NCI-H460 (cell line): ENCODE measurements at places on chromosomes 4 and X. TPM values are rescaled to one million over a fixed set of nuclear protein-coding genes. Genes with fewer than 3 reads are reported as not detected.

GRCh38 chr4:22686141-22686540 is 6.6 kb upstream of the GBA3 start:
- DNase-seq: no peak

GRCh38 chrX:118974088-118974907 is at the start of gene LONRF3:
TSS of gene LONRF3 (plus strand) at chrX:118974618. CDS start at chrX:118974781, 163 bp downstream.
- DNase-seq: peak; percentile 46

GRCh38 chr4:103482471-103482870 is 237.3 kb downstream of the TACR3 start:
- DNase-seq: no peak

DNA sequence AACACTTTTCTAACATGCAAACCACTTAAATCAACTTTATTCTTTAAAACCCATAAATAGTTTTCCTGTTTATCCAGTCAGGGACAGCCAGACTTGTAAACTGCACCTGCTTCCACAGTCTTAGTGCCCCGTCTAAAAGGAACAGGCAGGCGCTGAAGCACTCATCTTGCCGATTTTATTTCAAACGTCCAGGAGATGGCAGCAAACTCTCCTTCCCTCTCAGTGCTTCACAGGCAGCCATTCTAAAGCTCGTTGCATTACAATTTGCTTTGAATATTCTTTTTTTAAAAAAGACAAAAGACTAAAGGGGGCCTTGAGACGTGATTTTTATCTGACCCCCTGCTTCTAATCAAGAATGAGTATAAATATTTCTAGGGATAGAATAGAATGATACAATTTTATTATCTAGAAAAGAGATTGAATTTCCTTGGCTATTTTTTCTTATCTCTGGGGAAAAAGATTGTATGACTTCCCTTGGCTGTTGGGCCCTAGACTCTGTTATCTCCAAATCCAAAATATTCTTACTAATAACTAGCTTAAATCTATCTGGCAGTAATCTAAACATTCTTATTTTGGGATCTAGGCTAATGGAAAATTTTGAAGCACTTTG is 93.6 kb upstream of the MYOZ2 start:
- peak; percentile 67 for DNase-seq

- peak; percentile 85 for DNase-seq
These were observed 666.0 kb downstream of the GRID2 start for GRCh38 chr4:92969650-92970379.

LRBA gene
- total RNA-seq: 22.9 and 25.7 TPM in 2 replicates

DNA sequence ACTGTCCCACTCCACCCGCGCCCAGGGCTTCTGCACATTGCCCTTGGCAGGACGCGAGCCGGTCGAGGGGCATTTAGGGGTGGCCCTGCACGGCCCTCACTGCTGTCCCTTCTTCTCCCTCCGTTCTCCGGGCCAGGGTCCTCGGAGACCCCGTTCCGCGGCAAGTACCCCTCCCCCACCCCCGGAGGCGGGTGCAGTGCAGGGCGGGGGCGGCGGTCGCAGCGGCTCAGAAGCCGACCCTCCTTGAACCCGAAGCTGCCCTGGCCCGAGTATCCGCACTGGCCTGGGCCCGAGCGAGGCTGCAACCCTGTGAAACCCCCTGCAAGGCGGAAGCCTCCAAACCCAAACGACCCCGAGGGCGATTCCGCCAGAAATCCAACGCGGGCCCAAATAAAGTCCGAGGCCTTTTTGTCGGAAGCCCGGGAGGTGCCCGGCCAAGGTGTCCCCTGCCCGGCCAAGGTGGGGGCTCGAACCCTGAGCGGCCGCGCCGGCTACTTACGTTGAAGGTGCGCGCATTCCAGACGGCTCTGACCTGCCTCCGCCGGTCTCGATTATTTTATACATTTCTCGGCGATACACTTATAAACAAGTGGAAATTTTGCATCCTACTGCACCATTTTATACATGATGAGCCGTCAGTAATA is 53.1 kb upstream of the TMEM33 start:
- peak; percentile 3 for DNase-seq

DNA sequence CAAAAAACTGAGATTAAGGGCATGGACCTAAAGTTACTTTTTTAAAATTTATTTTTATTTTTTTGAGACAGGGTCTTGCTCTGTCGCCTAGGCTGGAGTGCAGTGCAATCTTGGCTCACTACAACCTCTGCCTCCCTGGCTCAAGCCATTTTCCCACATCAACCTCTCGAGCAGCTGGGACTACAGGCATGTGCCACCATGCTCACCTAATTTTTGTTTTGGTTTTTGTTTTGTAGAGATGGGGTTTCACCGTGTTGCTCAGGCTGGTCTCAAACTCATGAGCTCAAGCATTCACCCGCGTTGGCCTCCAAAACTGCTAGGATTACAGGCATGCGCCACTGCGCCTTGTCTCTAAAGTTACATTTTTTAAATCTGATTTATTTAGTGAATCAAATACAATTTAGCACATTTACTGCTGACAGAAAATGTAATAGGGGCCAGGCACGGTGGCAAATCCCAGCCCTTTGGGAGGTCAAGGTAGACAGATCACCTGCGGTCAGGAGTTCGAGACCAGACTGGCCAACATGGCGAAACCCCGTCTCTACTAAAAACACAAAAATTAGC is 38.3 kb downstream of the GUCY1A1 start:
- DNase-seq: no peak

DNA sequence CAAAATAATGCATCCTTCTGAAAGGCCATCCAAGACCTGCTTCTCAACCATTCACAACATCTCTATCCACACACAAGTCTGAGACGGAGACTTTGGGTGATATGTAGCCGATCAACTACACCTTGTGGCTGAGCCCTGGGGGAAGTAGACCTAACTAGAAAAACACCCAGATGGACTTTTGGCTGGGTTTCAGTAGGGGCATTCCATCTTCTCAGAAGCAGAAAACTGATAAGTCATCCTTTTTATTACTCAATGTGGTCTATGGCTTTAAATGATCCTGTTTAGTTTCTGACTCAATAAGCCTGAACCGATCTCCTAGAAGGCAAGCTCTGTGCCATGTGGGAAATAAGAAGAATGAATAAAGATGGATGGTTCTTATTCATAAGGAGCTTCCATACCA is 82.5 kb upstream of the AFF2 start:
- no peak for DNase-seq

GRCh38 chr4:98242063-98242462 is 19.1 kb upstream of the RAP1GDS1 start:
- no peak for DNase-seq

CXCL13 gene
- not detected in 2 replicates for total RNA-seq

DNA sequence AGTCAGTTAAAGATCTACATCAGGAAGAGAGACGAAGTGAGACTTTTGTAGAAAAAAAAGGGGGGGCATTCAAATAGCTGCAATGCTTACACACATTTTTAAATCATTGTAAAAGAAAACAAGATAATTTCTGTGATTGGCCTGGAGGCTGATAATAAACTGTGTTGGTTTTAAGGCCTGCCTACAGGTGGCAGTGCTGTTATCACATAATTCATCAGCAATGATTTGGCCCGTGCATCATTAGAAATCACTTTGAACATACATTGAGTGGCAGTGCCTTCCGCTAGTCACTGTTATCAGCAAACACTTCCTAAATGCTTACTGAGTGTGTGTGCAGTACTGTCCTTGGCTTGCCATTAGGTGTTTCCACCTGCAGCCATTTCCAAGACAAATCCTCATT is 831.9 kb downstream of the TRIML1 start:
- no peak for DNase-seq

DNA sequence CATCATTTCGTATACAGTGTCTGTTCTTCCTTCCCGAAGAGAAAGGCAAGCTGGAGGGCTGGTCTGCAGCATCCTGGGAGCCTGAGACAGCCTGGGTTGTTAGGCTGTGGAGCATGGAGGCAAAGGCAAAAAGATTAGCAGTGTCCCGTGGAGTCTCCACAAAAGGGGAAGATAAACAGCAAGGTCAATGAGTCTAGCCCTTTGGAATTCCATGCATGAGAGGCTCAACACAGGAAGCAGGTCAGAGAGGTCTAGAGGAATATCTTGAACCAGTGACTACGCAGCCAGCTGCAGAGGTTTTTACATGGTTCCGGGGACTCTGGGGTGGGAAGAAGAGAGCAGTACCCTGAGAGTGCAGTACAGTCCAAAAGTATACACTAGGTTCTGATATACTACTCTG is 12.2 kb upstream of the MCF2 start:
- DNase-seq: peak; percentile 36

EFHC2 gene
- total RNA-seq: not detected in 2 replicates

AFP gene
- 0.25 TPM in 1 of 2 replicates, not detected in the other for total RNA-seq

NDP gene
- total RNA-seq: not detected in 2 replicates

GRCh38 chr4:3790006-3790561 is 23.9 kb downstream of the ADRA2C start:
- DNase-seq: no peak

- no peak for DNase-seq
These were observed 72.5 kb upstream of the EMCN start for GRCh38 chr4:100590325-100590724.

GABRG1 gene
- 0.84 and 0.92 TPM in 2 replicates for total RNA-seq
